ENCODE measurements at places on chromosomes 16 and 17. TPM values are rescaled to one million over a fixed set of nuclear protein-coding genes. Genes with fewer than 3 reads are reported as not detected.

The CIITA gene
- total RNA-seq, result 9.1 TPM

The TMIGD1 gene
- not detected for total RNA-seq

The PRSS36 gene
- not detected for total RNA-seq

The TBC1D24 gene
- 8.7 TPM for total RNA-seq

The TP53TG3B gene
- total RNA-seq, result not detected

The TMEM88 gene
- 31.2 TPM for total RNA-seq

The HSD17B1 gene
- 0.47 TPM for total RNA-seq

GRCh38 chr17:56913353-56913866 lies 439 bp downstream of the TRIM25 start:
- DNase-seq, result no peak

- no peak for DNase-seq
These were observed 10.5 kb downstream of the TSPOAP1 start for GRCh38 chr17:58318065-58318481.

- DNase-seq, result no peak
These were observed 5.8 kb upstream of the TRAF4 start for GRCh38 chr17:28737770-28738679.

- DNase-seq, result no peak
These were observed 389.8 kb downstream of the SNX29 start for GRCh38 chr16:12366313-12366712.

GRCh38 chr16:25716186-25716585 lies 24.4 kb downstream of the HS3ST4 start:
- DNase-seq, result no peak

- DNase-seq, result peak; percentile 95
These were observed 1.5 kb upstream of the ESRP2 start for GRCh38 chr16:68237243-68238028.

DNA sequence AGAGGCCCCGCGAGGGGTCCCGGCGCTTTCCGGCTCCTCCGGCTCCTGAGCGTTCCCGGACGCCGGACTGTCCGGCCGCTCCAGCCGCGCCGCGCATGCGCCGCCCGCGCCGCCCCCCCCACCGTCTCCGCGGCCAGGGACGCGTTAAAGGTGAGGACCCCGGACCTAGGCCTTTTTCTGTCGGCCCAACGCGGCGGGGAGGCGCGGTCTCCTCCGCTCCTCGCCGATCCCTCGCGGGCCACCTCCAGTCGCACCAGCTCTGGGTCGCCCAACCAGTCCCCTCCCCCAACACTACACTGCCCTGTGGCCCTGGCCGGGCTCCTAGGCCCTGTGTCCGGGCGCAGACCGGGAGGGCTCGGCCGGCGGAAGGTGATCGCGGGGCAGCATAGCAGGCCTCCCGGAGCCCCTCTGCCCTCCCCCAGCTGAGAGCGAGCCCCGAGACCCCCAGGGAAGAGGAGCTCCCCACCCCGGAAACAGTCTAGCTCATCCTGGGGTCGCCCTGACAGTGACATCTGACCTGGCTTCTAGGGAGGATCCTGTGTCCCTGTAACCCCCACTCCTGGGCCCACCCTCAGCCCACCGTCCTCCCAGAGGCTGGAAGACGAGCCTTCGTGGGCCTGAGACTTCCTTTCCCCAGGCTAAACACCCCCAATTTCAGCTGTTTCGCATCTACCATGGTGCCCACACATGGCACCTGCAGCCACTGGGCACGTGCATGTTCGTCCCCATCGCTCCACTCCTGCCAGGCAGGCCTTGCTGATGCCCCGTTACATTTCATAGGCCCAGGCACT lies 14.7 kb upstream of the BCAR1 start:
- peak; percentile 70 for DNase-seq

DNA sequence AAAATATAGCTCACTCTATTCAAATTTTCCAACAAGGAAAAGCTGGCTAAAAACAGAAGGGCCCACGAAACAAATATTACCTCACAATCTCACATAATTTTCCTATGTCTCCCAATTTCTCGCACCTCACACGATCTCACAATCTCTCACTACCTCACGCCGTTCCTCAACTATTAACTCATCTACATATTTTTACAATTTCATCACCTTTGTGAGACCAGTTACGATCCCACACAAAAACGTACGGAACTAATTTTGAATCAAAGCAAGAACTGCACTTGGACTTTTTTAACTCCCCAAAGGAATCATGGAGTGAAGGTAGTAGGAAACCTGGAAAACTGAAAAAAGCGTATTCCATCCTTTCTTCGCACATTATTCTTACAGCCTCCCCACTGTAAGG lies 1.1 kb downstream of the CBX1 start:
- no peak for DNase-seq

- DNase-seq, result peak; percentile 75
These were observed 1.9 kb upstream of the TBC1D10B start for GRCh38 chr16:30372038-30372712.

- DNase-seq, result no peak
These were observed 57.2 kb downstream of the C16orf82 start for GRCh38 chr16:27123795-27124409.

- DNase-seq, result no peak
These were observed 43.9 kb downstream of the KLHDC4 start for GRCh38 chr16:87721622-87722585.

DNA sequence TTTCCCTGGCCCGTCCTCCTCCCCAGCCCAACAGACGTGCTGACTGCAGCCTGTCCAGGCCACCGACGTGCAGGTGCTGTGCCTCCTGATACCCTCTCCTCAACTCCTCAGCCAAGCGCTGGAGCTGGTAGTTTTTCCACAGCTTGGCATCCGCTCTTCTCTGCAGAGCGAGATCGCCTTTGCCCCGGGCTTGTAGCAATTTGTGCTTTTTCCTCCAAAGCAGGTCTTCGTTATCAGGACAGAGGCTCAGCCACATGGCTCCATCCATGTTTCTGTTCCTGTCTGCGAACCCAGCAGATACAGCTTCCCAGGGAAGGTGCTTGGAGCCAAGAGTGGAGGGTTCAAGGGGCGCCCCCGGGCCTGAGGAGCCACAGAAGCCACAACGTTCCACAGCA lies 10.9 kb downstream of the CEP295NL start:
- no peak for DNase-seq

GRCh38 chr17:40864661-40865390 lies 2.2 kb downstream of the KRT12 start:
- DNase-seq, result no peak

GRCh38 chr16:23836404-23837311 lies 875 bp downstream of the PRKCB start:
- no peak for DNase-seq
